ENCODE measurements at places on chromosomes 11 and 22.

GRCh38 chr11:95444309-95445241 is 213.6 kb upstream of the SESN3 start:
- no peak for DNase-seq

GRCh38 chr22:27895600-27895999 is 23.5 kb downstream of the PITPNB start:
- DNase-seq = peak; percentile 67

DNA sequence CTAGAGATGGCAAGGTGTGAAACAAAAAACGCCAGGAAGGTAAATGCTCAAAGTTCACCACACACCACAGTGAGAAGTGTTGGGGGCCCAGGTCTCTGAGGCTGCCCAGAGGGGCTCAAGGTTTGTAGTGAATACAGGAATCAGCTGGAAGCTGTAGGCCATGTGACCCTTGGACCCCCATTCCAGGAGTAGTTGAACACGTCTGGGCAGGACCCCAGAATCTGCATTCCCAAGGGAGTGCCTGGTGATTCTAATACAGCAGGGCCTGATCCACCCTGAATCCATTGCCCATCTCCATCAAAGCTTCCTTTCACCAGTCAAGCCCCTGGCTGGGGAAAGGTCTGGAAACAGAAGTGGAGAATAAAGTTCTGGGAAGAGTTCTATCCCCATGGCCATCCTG is 70.8 kb upstream of the B3GAT1 start:
- DNase-seq = no peak

DNA sequence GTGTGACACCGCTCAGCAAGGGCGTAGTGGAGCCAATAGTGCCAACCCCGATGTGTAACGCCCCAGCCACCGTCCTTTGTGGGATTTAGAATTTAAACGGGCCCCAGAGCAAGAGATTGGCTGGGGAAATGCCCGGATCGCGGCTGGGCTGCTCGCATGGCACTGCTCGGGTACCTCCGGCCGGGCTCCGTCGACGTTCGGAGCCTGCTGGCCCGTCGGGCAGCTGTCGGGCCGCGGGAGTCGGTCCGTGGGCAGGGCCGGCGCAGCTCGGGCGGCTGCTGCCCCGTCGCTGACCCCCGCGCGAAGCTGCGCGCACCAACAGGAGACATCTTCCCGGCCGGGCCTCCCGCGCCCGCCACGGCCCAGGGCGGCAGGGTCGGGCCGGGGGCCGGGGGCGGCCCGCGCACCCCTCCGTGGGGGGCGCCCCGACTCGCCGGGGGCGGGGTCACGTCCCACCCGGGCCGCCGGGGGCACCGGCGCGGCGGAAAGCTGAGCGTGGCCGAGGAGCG is 1.3 kb upstream of the KDM2A start:
- peak; percentile 46 for DNase-seq

DNA sequence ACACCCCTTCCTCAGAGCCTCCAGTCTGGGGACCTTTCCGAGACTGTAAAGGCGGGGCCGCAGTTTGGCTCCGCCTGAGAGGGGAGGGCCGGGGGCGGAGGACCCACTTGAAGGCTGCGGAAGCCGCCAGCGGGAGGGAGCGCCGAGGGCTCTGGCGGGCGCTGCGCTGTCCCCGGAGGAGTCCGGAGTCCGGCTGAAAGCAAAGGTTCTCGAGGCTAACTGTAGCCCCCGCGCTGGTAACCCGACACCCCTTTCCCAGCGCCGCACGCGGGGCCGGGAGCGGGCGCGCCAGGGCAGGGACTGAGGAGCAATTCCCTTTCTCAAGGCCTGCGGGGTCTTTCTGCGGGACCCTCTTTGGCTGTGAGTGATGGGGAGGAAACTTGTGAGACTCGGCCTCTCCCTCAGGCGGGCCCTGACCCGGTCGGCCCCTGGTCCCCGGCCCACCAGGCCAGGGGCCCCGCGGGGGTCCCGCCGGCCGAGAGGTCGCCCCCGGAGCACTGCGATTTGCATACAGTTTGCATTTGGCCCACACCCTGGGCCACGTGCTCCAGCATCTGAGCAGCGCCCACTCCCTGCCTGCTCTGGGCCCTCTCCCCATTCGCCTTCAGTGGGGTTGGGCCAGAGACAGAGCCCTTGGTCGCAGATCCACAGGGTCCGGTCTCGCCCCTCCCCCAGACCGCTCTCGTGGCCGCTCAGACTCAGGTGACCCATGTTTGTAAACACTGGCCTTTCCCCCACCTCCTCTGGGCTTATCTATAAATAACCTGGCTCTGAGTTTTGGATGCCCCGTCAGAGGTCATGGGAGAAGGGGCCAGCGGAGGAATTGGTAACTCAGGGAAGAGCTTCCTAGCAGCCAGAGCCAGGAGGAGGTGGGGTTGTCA is 519 bp upstream of the ART5 start:
- peak; percentile 87 for DNase-seq

DNA sequence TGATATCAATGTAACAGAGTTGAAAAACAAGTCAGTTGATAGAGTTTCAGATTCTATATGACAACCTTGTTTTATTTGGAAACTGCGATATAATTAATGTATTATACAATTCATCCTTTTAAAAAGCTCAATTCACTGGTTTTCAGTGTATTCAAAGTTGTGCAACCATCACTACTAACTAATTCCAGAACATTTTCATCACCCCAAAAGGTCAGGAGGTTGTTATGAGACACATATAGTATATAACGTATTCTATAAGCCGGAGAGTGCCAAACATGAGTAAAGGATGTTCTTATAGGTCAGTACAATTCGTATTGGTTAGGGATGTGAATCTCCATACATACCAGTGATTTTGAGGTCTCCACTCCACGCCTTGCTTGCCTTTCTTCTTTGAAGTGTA is 40.1 kb upstream of the UCP3 start:
- DNase-seq = no peak

- no peak for DNase-seq
Observed at GRCh38 chr22:45650721-45651120, 20.9 kb upstream of the ATXN10 start.

DNA sequence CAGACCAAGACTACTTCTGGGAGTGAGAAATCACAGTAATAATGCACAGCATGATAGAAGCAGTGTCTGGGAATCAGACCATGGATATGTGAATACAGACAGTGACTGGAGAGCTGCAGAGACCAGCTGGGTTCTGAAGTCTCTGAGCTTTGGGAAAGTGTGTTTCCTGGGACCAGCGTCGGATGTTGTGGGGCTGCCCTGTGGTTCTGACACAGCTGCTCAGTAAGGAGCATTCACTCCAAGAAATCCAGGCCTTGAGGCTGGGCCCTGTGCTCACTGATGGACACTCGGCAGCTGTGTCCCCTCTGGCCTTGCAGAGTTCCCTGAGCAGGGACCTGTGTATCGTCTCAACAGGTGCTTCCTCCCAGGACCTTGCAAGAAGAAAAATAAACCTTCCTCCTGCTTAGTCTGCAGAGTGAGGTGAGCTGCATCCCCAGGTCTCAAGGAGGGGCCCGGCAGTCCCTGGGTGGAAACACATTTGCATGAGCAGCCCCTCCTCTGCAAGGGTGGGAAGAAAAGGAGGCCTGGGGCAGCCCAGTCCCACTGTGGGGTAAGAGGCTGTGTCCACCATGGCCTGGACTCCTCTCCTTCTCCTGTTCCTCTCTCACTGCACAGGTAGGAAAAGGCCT is 107.9 kb downstream of the VPREB1 start:
- no peak for DNase-seq

DNA sequence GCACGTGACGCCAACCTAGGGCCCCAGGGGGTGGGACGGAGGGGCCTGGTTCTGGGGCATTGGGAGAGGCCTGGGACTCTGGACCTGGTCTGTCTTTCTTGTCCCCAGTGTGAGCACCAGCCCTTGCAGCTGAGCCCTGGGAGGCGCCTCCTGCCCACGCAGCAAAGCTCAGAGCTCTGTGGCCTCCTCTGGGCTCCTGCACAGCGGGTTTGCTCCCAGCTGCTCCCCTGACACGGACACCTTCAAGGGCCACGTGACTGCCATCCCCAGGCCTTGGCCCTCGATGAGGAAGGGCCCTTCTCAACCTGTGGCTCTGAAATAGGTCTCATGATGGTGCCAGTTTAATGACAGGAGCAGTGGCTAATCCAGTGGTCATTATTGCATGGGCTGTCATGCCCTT is 31.5 kb upstream of the CCDC188 start:
- no peak for DNase-seq

- DNase-seq = no peak
Observed at GRCh38 chr11:119030029-119030328, 698 bp downstream of the SLC37A4 start.

- DNase-seq = no peak
Observed at GRCh38 chr22:45169591-45170466, 6.1 kb downstream of the NUP50 start.

GRCh38 chr11:87428266-87428665 is 390.5 kb downstream of the TMEM135 start:
- DNase-seq = no peak

- DNase-seq = no peak
Observed at GRCh38 chr22:20852503-20852902, 6.1 kb downstream of the PI4KA start.

DNA sequence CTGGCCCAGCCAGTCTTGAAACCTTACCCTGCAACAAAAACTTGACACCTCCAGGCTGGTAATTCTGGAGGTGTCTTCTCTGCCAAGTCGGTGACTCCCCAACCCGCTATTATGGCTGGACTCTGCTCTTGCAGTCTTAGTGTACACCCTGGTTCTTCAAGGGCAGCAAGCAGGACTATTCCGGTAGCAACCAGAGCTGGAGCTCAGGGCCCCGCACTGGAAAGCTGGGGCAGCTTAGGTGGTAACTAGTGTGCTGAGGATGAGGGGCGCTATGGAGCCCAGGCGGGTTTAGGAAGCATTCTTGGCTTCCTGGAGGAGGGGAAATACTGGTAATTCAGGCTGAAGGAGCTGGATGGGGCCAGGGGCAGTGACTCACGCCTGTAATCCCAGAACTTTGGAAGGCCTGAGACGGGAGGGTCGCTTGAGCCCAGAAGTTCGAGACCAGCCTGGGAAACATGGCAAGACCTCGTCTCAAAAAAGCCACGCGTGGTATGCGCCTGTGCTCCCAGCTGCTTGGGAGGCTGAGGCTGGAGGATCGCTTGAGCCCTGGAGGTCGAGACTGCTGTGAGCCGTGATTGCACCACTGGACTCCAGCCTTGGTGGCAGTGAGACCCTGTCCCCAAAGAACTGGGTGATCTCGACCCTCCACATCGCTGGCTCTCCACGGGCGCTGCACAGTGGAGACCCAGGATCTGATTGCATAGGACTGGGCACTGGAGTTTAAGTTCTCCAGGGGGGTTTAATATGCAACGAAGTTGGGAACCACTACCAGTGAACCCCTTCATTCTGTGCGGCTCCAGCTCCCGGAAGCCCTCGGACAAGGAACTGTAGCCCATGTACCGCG is 10.6 kb upstream of the AIFM3 start:
- DNase-seq = no peak

GRCh38 chr11:30550022-30550542 is 36.1 kb downstream of the MPPED2 start:
- no peak for DNase-seq

DNA sequence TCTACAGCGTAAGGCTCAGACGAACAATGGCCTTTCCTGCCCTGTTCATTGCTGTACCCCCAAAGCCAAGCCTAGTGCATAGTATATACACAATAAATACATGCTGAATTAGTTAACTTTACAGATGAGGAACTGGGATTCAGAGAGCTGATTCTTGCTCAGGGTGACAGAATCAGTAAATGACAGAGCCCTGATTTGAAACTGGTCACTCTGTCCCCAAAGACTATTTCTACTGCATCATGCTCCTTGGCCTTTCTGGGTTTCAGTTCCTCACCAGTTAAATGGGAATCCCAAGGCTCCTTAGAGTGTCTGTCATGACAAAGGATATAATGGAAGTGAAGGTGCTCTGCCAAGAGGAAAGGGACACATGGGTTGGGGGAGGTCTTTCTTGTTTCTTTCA is 50.5 kb upstream of the TSKU start:
- no peak for DNase-seq

DNA sequence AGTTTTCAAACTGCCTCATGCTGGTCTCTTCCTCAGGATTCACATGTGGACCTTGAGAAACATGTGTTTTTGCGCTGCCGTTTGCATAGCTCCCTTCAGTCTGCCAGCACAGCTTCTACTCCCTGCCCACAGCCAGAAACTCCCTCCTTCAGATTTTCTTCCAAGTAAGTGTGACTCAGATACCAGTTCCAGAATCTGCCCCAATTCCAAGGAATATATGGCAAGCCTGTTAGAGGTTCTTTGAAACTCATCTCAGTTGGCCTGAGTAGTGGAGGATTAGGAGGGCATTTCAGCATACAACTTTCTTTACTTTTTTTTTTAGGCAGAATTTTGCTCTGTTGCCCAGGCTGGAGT is 67.1 kb downstream of the SNX19 start:
- no peak for DNase-seq

DNA sequence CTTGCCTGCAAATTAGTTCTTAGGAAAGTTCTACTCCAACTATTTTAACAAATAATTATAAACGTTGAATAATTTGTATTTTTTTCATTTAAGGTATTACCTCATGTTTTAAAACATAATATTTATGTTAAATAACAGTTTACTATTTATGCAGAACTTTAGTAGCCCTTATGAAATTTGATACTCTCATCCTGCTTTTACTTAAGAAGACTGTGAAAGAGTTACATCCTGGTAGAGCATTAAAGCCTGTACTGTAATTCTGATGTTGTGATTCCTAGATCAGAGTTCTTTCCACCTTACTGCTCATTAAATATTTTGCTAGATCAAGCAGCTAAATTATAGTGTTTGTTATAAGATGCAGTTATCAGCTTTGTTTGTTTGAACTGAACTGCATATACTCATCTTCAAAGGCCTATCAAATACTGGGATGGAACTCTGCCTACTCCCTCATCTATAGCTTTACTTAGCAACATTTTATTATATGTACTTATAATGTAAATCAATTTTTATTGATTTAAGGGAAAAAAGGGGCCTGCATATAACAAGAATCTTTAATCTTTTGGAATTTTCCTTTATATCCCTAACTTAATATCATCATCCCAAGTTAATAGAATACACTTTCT is 304.2 kb downstream of the DYNC2H1 start:
- DNase-seq = no peak

- DNase-seq = peak; percentile 34
Observed at GRCh38 chr11:15073361-15074205, at the start of gene CALCB. Gene CALCB, plus strand, starts transcription at chr11:15073593. Its CDS starts 1,126 bp downstream, at chr11:15074719.

DNA sequence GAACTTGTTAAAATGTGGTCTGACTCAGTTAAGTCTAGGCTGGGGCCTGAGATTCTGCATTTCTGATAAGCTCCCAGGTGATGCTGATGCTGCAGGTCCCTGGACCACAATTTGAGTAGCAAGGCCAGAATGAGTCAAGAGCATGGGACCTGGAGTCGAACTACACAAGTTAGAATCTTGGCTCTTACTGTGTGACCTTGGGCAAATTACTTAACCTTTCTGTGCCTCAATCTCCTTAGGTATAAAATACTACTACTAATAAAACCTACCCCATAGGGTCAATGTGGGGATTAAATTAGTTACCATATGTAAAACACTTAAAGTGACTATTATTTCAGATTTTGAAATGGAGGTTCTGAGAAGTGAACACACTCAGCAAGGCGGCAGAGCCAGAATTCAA is 34.3 kb downstream of the GDPD5 start:
- no peak for DNase-seq

Data from GM13976 (cell line).